Anterior cingulate cortex (tissue), 58 donors: ENCODE measurements at places on chromosomes 1 and 21.

DNA sequence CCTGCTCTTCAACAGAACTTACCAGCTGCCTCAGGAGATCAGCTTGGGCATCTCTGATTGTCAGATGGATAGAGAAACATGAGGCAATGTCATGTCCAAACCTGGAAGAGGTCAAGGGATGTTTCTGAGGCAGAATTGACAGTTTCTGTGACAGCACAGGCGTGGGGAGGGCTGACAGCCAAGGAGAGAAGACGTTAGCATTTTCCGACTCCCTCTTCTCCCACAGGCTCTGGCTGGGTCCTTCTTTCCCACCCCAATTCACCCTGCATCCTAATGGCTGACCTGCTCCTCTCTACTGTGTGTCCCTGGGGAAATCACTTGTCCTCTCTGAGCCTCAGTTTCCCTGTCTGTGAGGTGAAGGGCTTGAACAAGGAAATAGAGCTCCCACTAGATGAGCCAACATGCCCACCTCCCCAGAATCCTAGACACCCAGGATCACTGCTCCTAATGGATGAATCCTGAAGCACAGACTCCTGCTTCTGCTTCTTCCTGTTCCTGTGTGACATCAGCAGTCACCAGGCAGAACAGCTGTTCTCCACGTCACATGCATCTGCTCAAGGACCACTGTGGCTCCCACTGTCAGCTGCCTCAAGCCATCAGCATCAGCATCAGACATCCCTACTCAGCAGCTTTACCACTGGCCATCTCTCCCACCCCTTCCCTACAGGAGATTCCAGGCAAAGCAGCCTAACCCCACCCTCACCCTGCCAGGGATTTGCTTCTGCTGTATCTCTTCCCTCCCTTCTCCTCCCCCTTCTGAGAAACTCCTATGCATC is 408.0 kb downstream of the MATN1 start:
- DNase-seq: no peak

DNA sequence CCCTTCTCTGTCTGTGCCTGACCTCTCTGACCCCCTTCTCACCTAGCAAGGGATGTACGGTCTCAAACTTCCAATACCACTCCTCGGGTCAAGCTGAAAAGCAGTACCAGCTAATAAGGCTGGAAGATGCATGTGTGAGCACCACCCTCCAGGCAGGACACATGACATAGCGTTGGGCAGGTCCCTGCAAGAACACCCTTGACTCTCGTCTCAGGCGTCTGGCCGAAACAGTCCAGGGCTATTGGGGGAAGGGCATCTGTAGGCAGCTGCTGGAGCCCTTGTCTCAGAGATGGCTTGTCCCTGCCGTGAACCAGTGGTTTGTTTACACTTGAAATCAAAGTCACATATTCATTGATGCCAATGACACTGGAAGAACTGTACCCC is 56.5 kb downstream of the CD46 start:
- no peak for DNase-seq

DNA sequence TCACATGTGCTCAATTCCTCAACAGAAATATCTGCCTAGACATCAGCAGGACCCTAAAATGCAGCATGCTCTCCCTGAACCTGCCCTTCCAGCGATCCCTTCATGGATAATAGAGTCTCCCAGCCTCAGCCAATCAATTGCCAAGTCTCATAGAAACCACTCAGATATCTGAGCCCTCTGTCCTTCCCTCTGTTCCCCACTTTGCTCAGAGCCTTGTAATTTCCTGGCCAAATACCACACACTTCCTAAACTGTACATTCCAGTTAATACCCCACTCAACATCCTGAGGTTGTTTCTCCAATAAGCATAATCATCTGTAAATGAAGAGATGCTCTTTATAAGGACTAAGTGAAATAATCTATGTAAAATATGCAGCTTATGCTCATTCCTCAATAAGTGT is 59.3 kb upstream of the PTGFRN start:
- no peak for DNase-seq

- peak; percentile 66 for DNase-seq
These were observed 255.9 kb downstream of the NFIA start for GRCh38 chr1:61337981-61338848.

- DNase-seq: no peak
These were observed 158.3 kb upstream of the GALNT2 start for GRCh38 chr1:229908689-229909088.

GRCh38 chr21:29144736-29145353 is 14.4 kb downstream of the MAP3K7CL start:
- no peak for DNase-seq

DNA sequence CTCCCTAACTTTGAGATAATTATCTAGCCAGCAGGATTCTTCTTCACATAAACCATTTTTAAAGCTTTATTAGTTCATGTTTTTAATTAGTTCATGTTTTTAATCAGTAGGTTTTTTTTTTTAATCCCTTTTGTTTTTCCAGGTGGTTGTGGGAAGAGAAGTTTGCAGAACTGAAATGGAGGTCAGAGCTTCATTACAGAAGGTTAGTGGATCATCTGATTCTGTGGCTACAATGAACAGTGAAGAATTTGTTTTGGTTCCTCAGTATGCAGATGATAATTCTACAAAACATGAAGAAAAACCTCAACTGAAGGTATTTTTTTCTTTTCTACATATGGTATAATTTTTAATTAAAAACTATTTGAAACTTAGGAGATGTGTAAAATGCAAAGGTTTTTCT is 59.7 kb downstream of the RABGAP1L start:
- DNase-seq: no peak

DNA sequence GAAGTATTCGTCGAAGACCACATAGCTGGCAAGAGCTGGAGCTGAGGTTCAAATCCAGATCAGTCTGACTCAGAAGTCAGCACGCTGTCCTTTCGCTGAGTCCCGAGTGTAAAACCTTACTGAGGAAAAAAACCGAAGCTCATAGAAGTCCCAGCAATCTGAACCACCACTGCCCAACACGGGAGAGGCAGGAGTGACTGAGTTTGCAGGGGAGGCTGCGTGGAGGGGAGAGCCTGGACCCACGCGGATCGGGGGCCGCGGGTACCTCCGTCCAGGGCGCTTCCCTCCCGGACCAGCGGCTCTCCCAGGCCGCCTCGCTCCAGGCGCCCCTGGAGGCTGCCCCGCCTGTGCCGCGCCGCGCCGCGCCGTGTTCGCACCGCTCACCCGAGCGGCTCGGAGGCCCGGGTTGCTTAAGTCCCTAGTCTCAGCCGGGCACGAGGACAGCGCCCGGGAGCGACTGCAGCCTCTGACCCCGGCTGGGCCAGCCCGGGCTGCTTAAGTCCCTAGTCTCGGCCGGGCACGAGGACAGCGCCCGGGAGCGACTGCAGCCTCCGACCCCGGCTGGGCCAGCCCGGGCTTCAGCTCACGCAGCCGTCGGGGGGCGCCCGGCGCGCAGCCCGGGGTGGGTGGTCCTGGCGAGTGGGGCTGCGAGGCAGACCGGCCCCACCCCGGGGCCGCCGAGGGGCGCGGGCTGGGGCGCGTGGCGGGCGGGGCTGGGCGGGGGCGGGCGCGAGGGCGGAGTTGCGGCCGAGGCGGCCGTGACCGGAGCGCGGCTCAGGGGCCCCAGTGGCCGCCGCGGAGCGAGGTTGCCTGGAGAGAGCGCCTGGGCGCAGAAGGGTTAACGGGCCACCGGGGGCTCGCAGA is at the start of gene ADAMTSL4:
TSS of gene ADAMTSL4 (plus strand) at position 777 of the 864 bp plus-strand sequence. CDS start 2,881 bp downstream, outside the sequence.
- DNase-seq: no peak

DNA sequence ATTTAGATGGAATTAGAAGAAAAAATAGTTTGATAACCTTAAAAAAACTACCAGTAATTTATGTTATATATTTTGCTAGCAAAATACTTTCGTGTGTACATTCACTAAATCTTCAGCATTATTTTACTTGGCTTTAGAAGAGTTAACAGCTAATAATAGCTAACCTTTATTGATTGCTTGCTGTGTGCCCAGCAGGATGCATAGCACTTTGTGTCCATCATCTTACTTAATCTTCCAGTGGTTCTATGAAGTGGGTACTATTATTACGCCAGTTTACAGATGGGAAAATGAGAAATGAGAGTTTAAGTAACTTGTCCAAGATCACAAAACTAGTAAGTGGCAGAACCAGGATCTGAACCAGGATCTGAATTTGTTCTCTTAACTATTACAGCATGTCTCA is 41.7 kb upstream of the GPR25 start:
- no peak for DNase-seq

DNA sequence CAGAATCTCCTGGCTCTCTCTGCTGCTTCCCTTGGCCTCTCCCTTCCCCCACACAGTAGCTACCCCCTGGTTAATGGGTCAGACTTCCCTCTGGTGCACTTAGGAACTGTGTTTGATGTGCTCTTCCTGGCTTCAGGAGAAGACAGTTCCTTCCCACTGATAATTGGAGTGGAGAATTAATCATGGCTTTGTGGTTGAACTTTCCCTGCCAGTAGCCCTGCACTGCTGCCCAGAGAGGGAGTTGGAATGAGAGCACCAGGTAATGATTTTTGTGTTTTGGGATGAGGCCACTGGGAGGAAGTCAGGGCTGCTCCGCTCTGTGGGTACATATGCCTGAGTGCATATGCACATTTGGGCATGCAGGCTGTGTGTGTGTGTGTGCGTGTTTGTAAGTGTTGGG is 39.7 kb upstream of the PADI2 start:
- no peak for DNase-seq

GRCh38 chr1:235861857-235862256 is 4.8 kb downstream of the LYST start:
- no peak for DNase-seq

DNA sequence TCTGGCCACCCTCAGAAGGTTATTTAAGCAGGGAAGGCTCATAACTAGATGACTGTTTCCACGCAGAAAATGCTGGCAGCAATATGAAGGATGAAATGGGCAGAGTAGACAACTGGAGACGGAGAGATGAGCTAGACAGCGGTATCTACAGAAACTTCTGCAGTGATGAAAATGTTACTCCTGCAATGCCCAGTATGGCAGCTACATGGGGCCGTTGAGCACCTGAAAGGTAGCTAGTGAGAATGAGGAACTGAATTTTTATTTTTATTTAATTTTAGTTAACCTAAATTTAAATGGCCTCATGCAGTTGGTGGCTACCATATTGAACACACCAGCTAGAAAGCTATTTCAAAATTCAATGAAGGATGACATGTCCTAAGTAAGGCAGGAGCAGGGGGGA is 27.3 kb downstream of the SIPA1L2 start:
- no peak for DNase-seq

DNA sequence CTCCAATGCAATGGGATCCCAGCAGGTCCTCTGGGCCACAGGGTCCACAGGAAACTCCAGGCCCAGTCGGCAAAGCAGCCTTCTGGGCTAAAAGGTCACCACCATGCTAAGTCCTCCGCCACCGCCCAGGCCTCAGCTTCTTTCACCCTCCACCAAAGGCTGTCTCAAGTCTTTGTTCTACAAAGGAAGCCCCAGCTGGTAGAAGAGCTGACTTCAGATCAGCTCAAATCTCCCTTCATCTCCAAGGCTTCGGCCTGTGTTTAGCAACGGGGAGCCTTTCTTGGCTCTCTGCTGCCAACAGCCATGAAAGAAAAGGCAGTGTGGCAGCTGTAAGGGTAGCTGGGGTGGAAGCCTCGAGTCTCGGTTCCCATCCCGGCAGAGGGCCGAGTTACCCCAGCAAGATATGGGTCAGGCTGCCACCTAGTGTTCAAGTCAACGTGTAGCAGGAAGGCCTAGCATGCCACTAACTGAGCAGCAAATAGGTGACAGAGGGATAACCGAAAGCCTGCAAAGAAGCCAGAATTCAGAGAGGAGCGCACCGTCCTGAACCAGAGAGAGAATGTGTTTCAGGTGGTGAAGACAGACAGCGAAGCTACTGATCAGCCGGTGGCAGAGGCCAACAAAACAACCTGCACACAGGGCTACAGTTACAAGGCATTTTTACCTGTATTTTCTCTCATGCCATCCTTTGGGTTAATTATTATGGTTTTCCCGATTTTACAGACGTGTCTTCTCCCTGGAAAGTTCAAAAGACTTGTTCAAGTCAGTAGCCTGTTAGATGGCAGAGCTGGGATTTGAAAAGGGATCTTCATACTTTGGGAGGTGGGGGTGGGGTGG is 26.8 kb upstream of the CRNN start:
- DNase-seq: peak; percentile 35

GRCh38 chr1:51217101-51217500 is 19.0 kb upstream of the RNF11 start:
- no peak for DNase-seq

DNA sequence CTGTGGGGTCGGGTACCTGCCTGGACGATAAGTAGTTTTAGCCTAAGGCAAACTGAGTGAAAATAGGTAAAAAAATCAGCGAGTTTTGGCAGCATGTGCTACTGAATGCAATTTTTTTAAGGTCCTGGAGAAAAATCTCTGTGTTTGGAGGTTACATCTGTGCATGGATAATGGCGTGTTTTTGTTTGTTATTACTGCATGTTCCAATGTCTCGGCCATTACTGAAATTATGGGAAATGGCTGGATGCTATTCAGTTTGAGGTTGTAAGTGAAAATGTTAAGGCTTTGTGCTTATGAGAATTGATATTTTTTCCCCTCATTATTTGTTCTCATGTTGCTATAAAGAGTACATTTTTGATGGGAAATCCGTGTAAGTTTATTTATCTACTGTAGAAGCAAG is 441.7 kb downstream of the PRDM2 start:
- DNase-seq: no peak

DNA sequence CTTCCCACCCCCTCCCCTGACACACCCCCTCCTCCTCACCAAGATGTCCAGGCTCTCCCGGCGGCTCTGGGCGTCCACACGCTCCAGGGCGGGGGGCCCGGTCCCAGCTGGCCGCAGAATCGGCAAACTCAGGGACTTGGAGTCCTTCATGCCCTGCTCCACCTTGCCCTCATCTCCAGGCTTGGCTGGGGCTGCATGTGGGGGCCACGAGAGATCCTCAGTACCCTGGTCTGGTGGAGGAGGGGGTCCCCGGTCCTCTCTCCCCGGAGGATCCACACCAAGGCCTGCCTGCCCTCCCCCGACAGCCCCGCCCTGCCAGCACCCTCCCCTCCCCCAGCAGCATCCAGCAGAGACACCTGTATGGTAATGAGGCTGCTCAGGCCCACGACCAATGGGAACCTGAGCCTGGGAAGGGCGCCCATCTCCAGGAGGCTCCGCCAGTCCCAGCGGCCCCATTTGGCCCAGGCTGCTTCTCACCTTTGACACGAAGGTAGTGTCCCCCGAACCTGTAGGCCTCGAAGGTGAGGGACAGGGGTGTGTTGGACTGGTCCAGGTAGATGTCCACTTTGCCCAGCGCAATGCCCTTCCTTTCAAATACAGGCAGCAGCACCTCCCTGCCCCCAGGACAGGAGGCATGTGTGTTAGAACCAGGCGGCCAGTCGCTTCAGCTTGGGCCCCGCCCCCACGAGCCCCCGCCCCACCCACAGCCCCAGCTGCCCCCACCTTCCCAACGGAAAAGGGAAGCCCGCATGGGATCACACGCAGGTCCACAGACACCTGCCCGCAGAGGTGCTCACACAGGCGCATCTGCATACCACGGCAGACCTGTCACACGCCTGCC is 8.2 kb upstream of the TNFRSF25 start:
- DNase-seq: no peak

GRCh38 chr21:41425954-41426675 is at the start of gene MX1:
Gene MX1 (plus strand): TSS chr21:41426239. CDS start chr21:41432071, 5,832 bp downstream.
- DNase-seq: no peak

DNA sequence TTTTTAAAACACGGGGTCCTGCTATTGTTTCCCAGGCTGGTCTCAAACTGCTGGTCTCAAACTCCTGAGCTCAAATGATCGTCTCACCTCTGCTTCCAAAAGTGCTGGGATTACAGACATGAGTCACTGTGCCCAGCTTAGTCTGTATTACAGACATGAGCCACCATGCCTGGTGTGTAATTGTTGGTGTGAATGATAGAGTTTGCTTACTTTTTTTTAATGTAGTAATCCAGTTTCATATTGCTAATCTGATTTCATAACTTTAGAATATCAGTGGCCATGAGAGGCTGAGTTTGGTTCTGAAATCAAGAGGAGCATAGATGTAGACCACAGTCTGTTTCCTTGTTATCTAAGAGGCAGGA is 3.4 kb downstream of the EPB41 start:
- no peak for DNase-seq
